ENCODE measurements at places on chromosomes 4 and X. TPM values are rescaled to one million over a fixed set of nuclear protein-coding genes. Genes with fewer than 3 reads are reported as not detected.

DNA sequence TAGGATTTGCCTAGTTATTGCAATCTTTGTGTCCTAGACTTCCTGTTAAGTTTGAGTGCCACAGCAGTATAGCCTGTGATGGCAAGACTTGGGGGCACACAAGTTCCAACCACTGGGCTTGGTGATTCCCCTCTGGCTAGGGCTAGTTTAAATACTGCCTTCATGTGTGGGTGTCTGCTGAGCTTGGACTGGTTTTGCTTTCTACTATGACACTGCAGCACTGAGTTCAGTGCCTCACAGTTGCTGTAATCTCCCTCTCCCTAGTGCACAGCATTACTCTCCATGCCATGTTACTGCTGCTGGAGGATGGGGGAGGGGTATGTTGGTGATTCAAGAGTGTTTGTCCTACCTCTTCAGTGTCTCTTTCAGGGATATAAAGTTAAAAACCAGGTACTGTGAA is 379.6 kb downstream of the IL15 start:
- DNase-seq: no peak

DNA sequence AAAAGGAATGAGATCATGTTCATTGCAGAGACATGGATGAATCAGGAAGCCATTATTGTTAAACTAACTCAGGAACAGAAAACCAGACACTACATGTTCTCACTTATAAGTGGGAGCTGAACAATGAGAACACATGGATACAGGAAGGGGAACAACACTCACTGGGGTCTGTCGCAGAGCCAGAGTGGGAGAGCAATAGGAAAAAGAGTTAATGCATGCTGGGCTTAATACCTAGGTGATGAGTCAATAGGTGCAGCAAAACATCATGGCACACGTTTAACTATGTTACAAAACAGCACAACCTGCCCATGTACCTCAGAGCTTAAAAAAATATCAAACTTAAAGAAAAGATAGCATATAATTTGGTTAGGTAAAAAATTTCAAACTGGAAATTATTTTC is 281.4 kb downstream of the PABPC4L start:
- no peak for DNase-seq

GRCh38 chr4:184203300-184203699 is 14.4 kb downstream of the ENPP6 start:
- DNase-seq: no peak

DNA sequence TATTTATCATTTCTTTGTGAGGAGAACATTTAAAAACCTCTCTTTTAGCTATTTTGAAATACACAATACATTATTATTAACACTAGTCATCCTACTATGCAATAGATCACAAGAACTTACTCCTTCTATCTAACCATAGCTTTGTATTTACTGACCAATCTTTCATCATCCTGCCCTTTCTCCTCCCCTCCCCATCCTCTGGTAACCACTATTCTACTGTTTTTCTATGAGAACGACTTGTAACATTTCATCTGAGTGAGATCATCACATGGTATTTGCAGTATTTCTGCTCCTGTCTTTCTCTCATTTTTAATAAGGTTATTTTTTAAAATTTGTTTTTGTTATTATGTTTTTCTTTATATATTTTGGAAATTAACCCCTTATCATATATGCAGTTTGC is 331.8 kb downstream of the TEX13C start:
- no peak for DNase-seq

GRCh38 chr4:104941661-104942062 is 205.0 kb upstream of the TET2 start:
- DNase-seq: no peak

GRCh38 chrX:790041-790506 is 159.5 kb downstream of the SHOX start:
- DNase-seq: no peak

- no peak for DNase-seq
These were observed 39.1 kb downstream of the HAND2 start for GRCh38 chr4:173490817-173491528.

DNA sequence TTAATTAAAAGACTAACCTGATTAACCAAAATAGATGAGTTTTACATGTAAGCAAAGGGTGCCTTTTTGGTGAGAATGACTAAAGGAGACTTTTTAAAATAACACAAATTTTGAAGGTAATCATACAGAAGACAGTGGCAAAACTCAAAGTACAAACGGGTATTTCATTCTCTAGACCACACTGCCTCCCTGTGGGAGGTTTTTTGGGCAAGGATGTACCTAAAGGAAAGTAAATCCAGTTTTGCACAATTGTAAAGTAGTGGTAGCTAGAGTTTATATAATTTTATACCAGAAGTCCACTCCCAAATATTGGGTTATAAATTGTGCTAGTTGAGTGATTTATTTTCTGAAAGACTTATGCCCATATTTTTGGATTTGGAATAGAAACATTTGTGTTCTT is 201.0 kb downstream of the PAPSS1 start:
- DNase-seq: no peak

- no peak for DNase-seq
These were observed 927.8 kb downstream of the STPG2 start for GRCh38 chr4:97215409-97215941.

- DNase-seq: no peak
These were observed 8.2 kb upstream of the CAMK2D start for GRCh38 chr4:113769744-113770143.

- no peak for DNase-seq
These were observed 57.2 kb downstream of the MFAP3L start for GRCh38 chr4:169968999-169969398.

GRCh38 chrX:19689170-19689779 is 174.0 kb upstream of the MAP3K15 start:
- no peak for DNase-seq

- peak; percentile 66 for DNase-seq
These were observed 118.2 kb upstream of the KIT start for GRCh38 chr4:54539500-54540029.

- DNase-seq: no peak
These were observed 4.4 kb upstream of the SMIM14 start for GRCh38 chr4:39642885-39643552.

- no peak for DNase-seq
These were observed 50.8 kb downstream of the SMIM14 start for GRCh38 chr4:39587881-39588280.

- DNase-seq: peak; percentile 5
These were observed 759 bp downstream of the ZC4H2 start for GRCh38 chrX:64975491-64975890.

DNA sequence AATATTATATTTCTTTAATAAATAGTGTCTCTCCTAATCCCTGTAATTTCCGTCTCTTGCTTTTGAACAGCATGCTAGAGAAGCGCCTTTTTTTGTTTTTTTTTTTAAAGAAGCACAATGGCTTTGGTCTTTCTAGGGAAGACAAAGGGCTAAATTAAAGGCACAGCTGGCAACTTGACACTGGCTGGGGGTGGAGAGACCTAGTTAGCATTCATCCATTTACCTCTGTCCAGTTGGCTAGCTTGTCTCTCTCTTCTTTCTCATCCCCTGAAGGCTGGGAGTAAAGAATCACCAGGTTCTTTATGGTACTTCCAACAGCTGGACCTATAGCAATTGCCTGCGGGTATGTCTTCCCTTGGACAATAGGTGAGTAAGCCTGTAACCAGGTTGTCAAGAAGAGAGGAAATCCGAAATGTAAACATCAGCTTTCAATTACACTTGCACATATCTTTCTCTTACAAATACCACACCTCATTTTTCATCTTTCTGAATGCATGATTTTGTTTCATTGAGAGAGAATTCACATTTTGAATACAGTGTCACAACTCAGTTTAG is 178.4 kb upstream of the GPR101 start:
- DNase-seq: no peak

DNA sequence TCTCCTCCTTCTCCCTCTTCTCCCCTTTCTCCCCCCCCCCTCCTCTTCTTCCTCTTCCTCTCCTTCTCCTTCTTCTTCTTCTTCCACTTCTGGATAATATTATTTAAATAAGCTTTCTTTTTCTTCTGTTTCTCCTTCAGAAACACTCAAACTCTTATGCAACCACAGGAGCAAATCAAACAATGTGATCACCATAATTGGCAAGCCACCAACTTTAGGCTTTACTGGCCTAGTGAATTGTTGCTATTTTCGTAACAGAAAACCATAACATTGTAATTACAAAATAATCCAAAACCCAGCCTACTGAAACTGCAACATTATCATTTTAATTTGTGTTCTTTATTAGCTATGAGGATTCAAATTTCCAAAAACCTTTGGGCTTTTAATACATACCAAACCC is 14.3 kb downstream of the DCAF8L1 start:
- DNase-seq: no peak

DNA sequence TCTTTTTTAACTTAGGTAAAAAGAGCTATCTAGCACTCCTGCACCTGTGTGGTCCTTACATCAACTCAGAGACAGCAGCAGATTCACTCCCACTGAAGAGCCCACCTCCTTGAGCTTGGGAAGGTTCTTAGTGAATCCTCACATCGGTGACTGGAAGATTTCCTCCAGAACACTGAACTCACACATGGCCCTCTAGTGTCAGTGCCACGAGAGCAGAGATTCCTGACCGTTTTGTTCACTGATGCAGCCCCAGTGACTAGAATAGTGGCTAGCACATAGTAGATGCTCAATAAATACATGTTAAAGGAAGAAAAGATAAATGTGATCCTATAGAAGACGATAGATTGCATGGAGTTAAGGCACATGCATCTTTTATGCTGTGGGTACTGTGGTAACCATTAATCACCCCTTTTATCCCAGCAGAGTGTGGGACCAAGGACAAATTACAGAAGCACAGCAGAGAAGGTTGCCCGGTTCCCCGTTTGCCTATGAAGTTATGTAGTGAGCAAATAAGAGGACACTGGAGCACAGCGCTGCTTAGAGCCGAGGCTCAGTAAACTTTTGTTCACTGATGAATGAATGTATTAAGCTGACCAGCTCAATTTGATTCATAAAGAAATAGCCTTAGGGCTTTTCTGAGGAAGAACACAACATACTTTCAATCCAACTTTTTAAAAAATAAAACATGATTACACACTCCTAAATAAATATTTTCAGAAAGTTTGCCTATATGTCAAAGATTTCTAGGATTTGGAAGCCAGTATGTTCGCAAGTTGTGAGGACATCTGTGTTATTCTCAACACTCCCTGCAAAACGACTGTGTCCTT is 8.7 kb downstream of the GASK1B start:
- DNase-seq: no peak

GRCh38 chr4:124753941-124754581 is 41.5 kb upstream of the ANKRD50 start:
- DNase-seq: no peak

DNA sequence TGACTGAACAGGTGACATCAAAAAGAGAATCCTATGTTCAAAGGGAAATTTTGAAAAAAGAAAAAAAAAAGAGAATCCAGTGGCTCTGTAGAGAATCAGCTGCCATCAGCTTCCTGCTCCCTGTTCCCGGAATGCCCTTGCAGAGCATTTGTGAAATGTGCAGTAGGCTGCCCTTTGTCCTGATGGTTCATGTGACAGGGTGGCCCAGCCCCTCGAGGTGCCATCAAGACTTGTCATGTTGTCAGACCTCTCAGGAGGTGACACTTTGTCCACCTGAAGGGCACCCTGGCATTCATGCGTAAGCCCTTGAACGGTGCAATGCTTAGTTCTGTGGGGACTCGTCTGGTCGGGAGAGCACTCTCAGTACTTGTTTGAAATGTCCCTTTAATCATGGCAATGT is 71.4 kb downstream of the CLDN34 start:
- DNase-seq: no peak

GRCh38 chr4:82733636-82734035 is 65.0 kb downstream of the SCD5 start:
- DNase-seq: no peak

DNA sequence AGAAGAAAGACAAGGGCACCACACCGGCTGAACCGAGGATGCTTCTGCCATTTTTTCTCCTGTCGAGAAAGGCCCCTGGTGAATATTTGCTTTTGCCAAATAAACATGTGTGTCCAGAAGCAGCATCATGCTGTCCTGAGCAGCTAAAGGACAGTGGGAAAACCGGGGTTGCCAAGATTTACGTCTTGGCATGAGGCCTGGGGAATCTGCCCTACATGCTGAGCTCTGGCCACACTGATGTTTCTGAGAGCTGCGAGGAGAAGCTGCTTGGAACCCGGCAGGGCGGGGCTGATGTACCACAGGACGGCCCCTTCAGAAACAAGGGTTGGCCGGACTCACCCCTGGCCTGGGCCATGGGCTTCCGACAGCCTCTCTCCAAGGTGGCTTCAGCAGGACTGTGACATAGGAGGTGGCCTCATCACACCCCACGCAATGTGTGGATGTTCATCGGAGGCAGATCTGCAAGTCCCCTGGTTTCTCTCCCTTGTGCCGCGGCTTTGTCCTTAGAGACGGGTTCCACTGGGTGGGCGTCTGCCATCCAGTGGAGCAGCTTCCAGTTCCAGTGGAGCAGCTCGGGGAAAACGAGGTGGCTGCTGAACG is 42.2 kb upstream of the SORCS2 start:
- DNase-seq: no peak

DNA sequence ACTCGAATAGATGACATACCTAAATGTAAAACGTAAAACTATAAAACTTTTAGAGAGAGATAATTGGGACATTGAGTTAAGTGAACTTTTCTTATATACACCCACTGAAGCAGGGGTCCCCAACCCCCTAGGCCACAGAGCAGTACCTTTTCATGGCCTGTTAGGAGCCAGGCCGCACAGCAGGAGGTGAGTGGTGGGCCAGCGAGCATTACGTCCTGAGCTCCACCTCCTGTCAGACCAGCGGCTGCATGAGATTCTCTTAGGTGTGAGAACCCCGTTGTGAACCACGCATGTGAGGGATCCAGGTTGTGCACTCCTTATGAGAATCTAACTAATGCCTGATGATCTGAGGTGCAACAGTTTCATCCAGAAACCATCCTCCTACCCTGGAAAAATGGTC is 114.8 kb downstream of the HMX1 start:
- DNase-seq: no peak

DNA sequence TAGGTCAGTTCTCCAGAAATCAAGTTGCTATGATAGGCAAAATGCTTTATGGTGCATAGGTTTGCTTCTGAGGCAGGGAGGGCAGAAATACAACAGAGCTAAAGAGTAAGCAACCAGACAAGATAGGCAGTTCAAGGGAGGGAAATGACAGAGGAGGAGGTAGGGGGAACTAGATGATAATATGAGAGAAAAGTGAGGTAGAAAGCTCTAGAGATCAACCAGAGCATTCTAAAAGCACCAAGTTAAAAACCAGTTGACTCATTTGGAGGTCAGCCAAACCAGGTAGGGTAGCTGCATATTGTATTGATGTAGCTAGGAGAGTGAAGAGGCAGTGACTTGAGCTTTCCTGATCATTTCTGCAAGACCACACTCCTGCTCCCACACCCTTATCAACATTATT is 49.0 kb upstream of the SLC16A2 start:
- no peak for DNase-seq

GRCh38 chr4:98996056-98996764 is 689 bp downstream of the METAP1 start:
- DNase-seq: no peak

GRCh38 chr4:1477045-1477840 is 71.0 kb upstream of the NKX1-1 start:
- DNase-seq: no peak

Gene PLK4
- 0.25 TPM for total RNA-seq

Gene RS1
- total RNA-seq: not detected

Gene CLDN34
- total RNA-seq: not detected

Gene JCHAIN
- not detected for total RNA-seq

Gene LRAT
- not detected for total RNA-seq

Gene MAGEA8
- total RNA-seq: not detected

Gene CHIC1
- 10.5 TPM for total RNA-seq

Gene CLIC2
- total RNA-seq: 13.6 TPM

Gene ZNF674
- total RNA-seq: 1.8 TPM

Gene ARAP2
- 9.4 TPM for total RNA-seq

Gene FAM241A
- 8.7 TPM for total RNA-seq

Gene SPANXB1
- not detected for total RNA-seq
